ENCODE measurements at places on chromosomes 5 and 9. TPM values are rescaled to one million over a fixed set of nuclear protein-coding genes. Genes with fewer than 3 reads are reported as not detected.

The ST6GALNAC4 gene
- 33.1 TPM for total RNA-seq

The NUTM2G gene
- total RNA-seq, result not detected

The SOWAHA gene
- not detected for total RNA-seq

The MORN5 gene
- not detected for total RNA-seq

The PCDHGA12 gene
- 10.6 TPM for total RNA-seq

The NCS1 gene
- 20.4 TPM for total RNA-seq

The HMHB1 gene
- total RNA-seq, result not detected

The LRRC70 gene
- 9.6 TPM for total RNA-seq

The PCDHB2 gene
- total RNA-seq, result 3.4 TPM

The CYLC2 gene
- not detected for total RNA-seq

The IFNA2 gene
- not detected for total RNA-seq

The BARHL1 gene
- total RNA-seq, result not detected

The GARIN3 gene
- not detected for total RNA-seq

The TNC gene
- total RNA-seq, result 18.7 TPM

- H3K4me3 ChIP-seq, result no peak overlapping the region
- no peaks in the 10 kb centered on the region for H3K36me3 ChIP-seq
- H3K27ac ChIP-seq, result no peak overlapping the region
Observed at GRCh38 chr9:74277532-74277931, 219.6 kb upstream of the RORB start.

DNA sequence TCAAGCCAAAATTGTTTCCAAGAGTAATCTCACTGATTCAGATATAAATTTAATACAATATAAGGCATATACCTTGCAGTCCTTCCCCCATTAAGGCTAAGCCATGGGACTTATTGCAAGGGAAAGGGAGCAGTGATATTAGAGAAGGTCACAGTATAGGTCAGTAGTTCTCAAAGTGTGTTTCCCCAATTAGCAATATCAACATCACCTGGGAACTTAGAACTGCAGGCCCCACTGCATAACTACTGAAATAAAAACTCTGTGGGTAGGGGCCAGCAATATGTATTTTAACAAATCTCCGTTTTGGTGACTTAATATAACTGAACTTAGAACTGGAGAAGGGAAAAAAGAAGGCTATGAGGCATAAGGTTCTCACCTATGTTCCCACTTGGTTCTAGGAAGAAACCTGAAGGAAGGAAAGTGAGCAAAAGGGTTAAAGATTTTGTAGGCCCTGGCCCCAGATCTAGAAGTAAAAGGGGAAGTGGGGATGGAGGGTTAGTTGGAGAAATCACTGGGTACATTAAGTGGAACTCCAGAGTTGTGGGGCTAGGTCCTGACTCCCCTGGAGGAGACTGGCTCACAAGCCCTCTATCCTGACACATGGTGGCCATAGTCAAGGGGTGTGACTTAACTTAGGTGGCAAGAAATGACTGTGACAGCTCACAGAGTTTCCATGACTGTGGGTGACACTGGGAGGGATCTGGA, 40.7 kb downstream of the WDR36 start:
- peaks cover 4% of the 10 kb centered on the region for H3K36me3 ChIP-seq
- no peaks in the 10 kb centered on the region for H3K27me3 ChIP-seq
- no peak for DNase-seq
- H3K4me3 ChIP-seq, result no peak overlapping the region
- no peaks in the 10 kb centered on the region for H3K4me1 ChIP-seq
- H3K27ac ChIP-seq, result no peak overlapping the region

DNA sequence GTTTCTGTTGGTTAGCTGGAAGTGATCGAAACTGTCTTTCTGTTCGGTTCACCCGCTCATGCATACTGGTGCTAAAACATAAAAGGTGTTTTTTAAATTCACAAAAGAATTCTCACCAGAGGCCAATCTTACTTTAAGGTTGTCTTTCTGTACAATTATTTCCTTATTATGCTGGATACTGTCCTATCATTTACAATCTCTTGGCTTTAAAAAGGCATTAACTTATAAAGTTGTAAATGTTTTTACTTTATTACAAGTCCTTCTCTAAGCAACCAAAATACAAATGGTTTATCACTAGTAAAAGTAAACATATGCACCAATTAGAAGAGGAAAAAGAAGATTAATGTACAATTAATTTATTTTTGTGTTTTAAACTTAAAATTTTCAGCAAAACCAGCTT, 10.7 kb downstream of the CARNMT1 start:
- no peak overlapping the region for H3K27ac ChIP-seq
- H3K4me1 ChIP-seq, result peaks cover 5% of the 10 kb centered on the region
- DNase-seq, result no peak

- no peak for DNase-seq
- H3K27ac ChIP-seq, result no peak overlapping the region
- H3K27me3 ChIP-seq, result no peaks in the 10 kb centered on the region
- no peak overlapping the region for H3K4me3 ChIP-seq
Observed at GRCh38 chr5:131607418-131607817, 27.6 kb downstream of the RAPGEF6 start.

GRCh38 chr9:110160123-110160522, 47.8 kb downstream of the C9orf152 start:
- H3K4me3 ChIP-seq, result no peak overlapping the region
- H3K27ac ChIP-seq, result no peak overlapping the region
- peaks cover 24% of the 10 kb centered on the region for H3K4me1 ChIP-seq
- no peaks in the 10 kb centered on the region for H3K36me3 ChIP-seq
- no peaks in the 10 kb centered on the region for H3K27me3 ChIP-seq

DNA sequence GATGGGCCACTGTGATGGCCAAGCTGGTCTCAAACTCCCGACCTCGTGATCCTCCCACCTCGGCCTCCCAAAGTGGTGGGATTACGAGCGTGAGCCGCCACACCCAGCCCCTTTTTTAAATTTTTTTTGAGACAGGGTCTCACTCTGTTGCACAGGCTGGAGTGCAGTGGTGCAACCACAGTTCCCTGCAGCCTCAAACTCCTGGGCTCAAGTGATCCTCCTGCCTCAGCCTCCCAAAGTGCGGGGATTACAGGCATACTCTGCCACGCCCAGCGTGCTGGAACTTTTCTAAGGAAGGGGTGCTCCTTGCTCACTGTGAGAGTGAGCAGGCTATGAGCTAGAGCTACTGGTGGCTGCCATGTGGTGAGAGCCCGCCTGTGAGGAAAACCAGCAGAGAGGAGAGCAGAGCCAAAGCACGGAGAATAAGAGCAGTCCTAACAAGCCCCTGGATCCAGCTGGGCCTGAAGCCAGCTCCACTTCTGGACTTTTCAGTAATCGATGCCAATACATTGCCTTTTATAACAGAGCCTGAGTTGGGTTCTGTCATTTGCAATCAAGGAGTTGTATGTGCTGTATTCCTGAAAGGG, 75.5 kb upstream of the UNC5A start:
- H3K4me1 ChIP-seq, result no peaks in the 10 kb centered on the region
- H3K27ac ChIP-seq, result no peak overlapping the region
- DNase-seq, result peak; percentile 52
- no peaks in the 10 kb centered on the region for H3K27me3 ChIP-seq
- no peak overlapping the region for H3K4me3 ChIP-seq
- no peaks in the 10 kb centered on the region for H3K36me3 ChIP-seq

- peak overlapping the region; percentile 46 for H3K27ac ChIP-seq
- H3K4me1 ChIP-seq, result peaks cover 47% of the 10 kb centered on the region
- no peak for DNase-seq
- no peak overlapping the region for H3K4me3 ChIP-seq
- H3K27me3 ChIP-seq, result no peaks in the 10 kb centered on the region
Observed at GRCh38 chr9:133956520-133957076, 35.5 kb downstream of the VAV2 start.

DNA sequence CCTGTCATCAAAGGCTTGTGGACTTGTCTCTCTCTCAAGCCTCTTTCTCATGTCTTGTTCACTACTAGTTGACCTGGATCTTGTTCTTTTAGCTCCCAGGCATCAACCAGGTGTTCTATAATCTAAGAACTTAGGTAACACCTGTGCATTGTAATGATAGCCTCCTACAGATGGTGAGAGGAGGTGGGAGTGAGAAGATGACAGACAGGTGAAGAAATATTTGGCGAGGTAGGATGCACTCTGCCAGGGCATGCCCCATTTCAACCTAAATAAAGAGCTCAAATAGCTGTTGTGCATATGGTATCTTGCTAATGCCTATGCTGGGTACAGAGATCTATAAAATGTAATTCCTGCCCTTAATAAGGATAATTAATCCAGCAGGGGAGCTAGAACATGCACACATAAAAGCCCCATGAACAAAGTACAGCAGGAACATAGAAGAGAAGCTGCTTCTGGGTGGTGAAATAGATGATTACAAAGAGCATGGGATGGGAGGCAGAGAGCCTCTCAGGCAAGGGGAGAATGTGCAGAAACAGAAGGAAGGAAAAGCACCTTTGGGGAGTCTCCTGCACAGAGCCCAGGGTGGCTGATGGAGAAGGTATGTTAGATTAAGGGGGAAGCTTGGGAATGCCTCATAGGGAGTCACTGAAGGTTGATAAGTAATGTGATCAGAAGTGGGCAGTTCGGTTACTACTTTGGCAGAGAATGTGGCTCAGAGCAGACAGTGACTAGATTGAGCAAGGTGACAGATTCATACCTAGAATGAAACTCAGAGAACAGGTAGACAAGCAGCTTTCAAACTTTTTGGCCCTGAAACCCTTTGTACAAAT, 28.0 kb upstream of the PLIN2 start:
- DNase-seq, result no peak
- H3K4me1 ChIP-seq, result peaks cover 5% of the 10 kb centered on the region
- H3K27me3 ChIP-seq, result no peaks in the 10 kb centered on the region
- H3K4me3 ChIP-seq, result no peak overlapping the region

- H3K4me1 ChIP-seq, result no peaks in the 10 kb centered on the region
- H3K36me3 ChIP-seq, result no peaks in the 10 kb centered on the region
- no peak overlapping the region for H3K4me3 ChIP-seq
- DNase-seq, result no peak
Observed at GRCh38 chr9:122039234-122039633, 53.9 kb downstream of the TTLL11 start.

- H3K36me3 ChIP-seq, result no peaks in the 10 kb centered on the region
- H3K4me1 ChIP-seq, result peaks cover 100% of the 10 kb centered on the region
- no peak for DNase-seq
- H3K27me3 ChIP-seq, result no peaks in the 10 kb centered on the region
- H3K4me3 ChIP-seq, result no peak overlapping the region
Observed at GRCh38 chr9:134341306-134341705, 15.1 kb downstream of the RXRA start.

GRCh38 chr9:24545847-24546522, at the start of gene IZUMO3:
Gene IZUMO3 (minus strand): TSS chr9:24545897. CDS start chr9:24545649, 248 bp downstream.
- no peak for DNase-seq
- no peak within 1 kb of the TSS for H3K4me3 ChIP-seq
- H3K4me1 ChIP-seq, result no peaks in the 10 kb centered on the region
- no peaks in the 10 kb centered on the region for H3K36me3 ChIP-seq
- no peak within 1 kb of the TSS for H3K27ac ChIP-seq

- H3K36me3 ChIP-seq, result no peaks in the 10 kb centered on the region
- no peak overlapping the region for H3K27ac ChIP-seq
- H3K4me3 ChIP-seq, result no peak overlapping the region
- H3K27me3 ChIP-seq, result no peaks in the 10 kb centered on the region
- no peak for DNase-seq
Observed at GRCh38 chr9:105531530-105531929, 26.4 kb upstream of the FKTN start.

DNA sequence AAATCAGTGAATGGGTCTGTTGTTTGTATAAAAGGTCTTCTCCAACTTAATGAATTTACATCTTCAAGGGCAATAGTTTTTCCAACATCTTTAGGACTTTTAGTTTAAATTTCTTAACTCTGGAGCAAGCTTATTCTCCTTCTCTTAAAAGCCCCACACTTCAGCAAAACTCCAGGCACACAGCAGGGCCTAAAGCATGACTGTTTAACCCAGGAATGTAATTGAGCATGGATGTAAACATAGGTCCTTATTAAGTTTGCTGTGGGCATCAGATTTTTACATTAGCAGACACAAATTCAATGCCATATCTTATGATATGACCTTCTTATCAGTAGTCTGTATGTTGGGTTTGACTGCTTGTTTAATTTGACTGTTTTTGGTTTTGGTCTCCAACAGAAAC, 78.9 kb downstream of the ABCA1 start:
- no peak for DNase-seq
- H3K27me3 ChIP-seq, result no peaks in the 10 kb centered on the region
- peaks cover 37% of the 10 kb centered on the region for H3K4me1 ChIP-seq
- no peak overlapping the region for H3K4me3 ChIP-seq
- H3K27ac ChIP-seq, result no peak overlapping the region

DNA sequence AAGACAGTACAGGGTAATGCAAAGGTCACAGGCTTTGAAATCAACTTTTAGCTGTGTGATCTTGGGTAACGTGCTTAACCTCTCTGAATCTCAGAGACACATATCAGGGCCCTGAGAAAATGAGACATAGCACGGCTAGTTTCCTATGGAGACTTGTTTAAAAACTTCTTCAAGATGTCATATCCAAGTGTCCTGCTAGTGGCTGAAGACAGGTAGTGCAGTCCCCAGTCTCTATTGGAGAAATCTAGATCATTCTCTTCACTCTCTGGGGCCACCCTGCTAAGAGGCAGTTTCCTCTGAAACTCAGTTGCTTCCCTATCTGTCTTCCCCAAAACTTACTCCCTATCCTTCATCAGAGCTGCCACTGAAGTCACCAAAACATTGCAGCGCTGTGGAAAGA, 30.3 kb upstream of the GRXCR2 start:
- no peak overlapping the region for H3K27ac ChIP-seq
- H3K4me1 ChIP-seq, result no peaks in the 10 kb centered on the region
- no peak overlapping the region for H3K4me3 ChIP-seq
- H3K27me3 ChIP-seq, result no peaks in the 10 kb centered on the region
- DNase-seq, result no peak
- H3K36me3 ChIP-seq, result no peaks in the 10 kb centered on the region

GRCh38 chr9:136002881-136003280, 41.7 kb upstream of the UBAC1 start:
- no peaks in the 10 kb centered on the region for H3K27me3 ChIP-seq
- H3K4me3 ChIP-seq, result no peak overlapping the region
- no peak overlapping the region for H3K27ac ChIP-seq

DNA sequence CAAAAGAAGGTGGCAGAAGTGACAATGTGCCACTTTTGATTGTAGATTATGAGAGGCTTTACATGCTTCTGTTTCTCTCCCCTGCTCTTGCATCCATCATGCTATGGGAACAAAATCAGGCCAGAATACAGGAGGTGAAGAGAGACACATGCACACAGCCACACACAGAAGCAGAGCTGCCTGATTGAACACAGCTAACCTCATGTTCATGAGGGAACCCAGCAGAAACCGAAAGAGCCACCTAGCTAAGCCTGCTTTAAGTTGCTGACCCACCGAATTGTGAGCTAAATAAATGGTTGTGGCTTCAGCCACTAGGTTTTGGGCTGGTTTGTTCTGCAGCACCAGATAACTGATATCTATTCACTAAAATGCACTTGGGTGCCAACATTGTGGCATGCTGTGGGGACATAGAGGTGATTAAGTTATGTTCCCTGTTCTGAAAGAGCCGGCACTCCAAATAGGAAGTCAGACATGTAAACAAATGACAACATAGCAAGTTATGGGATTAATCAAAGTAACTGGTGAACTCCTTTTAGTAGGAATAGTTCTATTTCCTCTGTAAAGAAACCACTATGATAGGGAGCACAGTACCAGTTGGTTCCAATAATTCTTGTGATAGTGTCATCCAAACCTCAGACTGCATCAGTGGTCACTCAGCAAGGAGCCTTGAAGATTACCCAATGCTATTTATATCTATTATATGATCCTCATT, 93.6 kb upstream of the TNC start:
- peaks cover 16% of the 10 kb centered on the region for H3K4me1 ChIP-seq
- no peaks in the 10 kb centered on the region for H3K27me3 ChIP-seq
- peak overlapping the region; percentile 4 for H3K27ac ChIP-seq

- no peak for DNase-seq
- H3K27me3 ChIP-seq, result no peaks in the 10 kb centered on the region
- no peaks in the 10 kb centered on the region for H3K36me3 ChIP-seq
- H3K4me3 ChIP-seq, result no peak overlapping the region
Observed at GRCh38 chr5:143432658-143433239, 29.3 kb upstream of the NR3C1 start.

- H3K27ac ChIP-seq, result no peak overlapping the region
- no peak overlapping the region for H3K4me3 ChIP-seq
- H3K36me3 ChIP-seq, result no peaks in the 10 kb centered on the region
- no peaks in the 10 kb centered on the region for H3K27me3 ChIP-seq
Observed at GRCh38 chr5:120345947-120346346, 118.2 kb upstream of the PRR16 start.
